A549 treated with CpdA at 1 μM for 4 hours (cell line): ENCODE measurements at places on chromosomes 6 and 20. TPM values are rescaled to one million over a fixed set of nuclear protein-coding genes. Genes with fewer than 3 reads are reported as not detected.

BANF2 gene
- total RNA-seq, result not detected in 5 replicates

GPR63 gene
- 0.47 to 0.61 TPM (median 0.53 TPM) in 5 replicates for total RNA-seq

CEP250 gene
- total RNA-seq, result 20.2 to 29.3 TPM (median 27.1 TPM) in 5 replicates

MPIG6B gene
- total RNA-seq, result not detected in 5 replicates

SNRPB gene
- total RNA-seq, result 866 to 1,067 TPM (median 982 TPM) in 5 replicates
